GM04504 (cell line): ENCODE measurements at places on chromosomes 11 and 22.

DNA sequence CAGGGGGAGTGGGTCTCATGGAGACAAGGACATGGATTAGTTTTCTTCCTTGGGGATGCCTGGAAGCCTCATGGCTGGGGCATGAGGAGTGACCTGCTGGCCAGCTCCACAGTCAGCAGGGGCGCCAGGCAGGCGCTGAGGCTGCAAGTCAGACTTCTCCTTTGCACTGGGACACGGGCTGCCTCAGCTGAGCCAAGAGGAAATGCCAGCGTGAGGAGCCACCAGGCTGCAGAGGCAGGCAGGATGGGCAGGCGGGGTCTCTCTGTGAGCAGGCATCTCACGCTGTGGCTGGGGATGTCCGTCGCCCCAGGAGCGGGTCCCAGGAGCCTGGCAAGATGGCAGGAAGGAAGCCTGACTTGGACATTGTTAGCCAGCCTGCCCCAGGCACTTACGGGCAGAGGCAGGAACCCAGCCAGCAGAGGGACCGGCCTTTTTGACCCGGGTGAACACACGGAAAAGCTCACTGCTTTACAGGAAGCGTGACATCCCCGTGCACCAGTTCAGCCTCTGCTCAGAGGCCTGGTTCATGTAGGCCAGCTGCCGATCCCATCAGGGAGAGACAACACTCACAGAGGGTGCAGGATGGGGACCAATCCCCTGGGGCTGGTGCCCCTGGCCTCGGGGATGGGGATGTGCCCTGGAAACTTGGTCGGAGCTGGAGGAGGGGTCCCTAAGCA, 10.2 kb downstream of the GNB1L start:
- DNase-seq: peak; percentile 59

DNA sequence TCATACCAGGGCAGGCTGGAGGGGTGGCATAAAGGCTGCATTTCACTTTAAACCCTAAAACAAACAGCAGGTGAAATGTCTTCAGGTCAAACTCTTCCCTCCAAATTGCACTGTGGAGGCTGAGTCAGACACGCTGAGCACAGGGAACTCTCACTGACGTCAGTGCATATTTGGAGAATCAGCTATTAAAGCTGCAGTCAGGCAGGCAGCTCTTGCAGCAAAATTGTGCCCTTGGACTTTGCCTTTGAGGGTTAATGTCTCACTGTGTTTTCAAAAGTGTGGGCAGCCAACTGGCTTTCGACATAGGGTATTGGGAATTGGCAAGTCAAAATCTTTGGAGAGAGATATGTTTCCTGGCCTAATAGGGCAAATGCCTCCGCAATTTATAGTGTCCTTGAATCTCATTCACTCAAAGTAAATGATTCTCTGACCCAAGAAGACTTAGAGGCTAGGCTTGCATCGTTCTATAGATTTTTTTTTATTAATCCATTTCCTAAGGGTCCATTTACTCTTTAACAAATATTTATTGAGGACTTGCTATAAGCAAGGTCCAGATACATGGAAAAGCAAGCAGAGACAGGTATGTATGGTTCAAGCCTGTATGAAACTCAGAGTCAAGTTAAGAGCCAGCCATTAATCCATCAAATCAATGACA, 27.7 kb upstream of the SMCO4 start:
- DNase-seq: peak; percentile 22

GRCh38 chr11:69490516-69490915, 9.1 kb downstream of the LINC01488 start:
- DNase-seq: no peak

- no peak for DNase-seq
These were observed 271.8 kb downstream of the LARGE1 start for GRCh38 chr22:33648478-33648877.

- no peak for DNase-seq
These were observed 17.2 kb upstream of the OR5B21 start for GRCh38 chr11:58525037-58525614.
